Fibroblast of lung (primary cell): ENCODE measurements at places on chromosomes 1 and 21. TPM values are rescaled to one million over a fixed set of nuclear protein-coding genes. Genes with fewer than 3 reads are reported as not detected.

The CTSS gene
- total RNA-seq: 2.6 and 4.6 TPM in 2 replicates

The C1QC gene
- not detected in 2 replicates for total RNA-seq

The LCK gene
- not detected in 2 replicates for total RNA-seq

The WLS gene
- 85.5 and 156 TPM in 2 replicates for total RNA-seq

The USP24 gene
- total RNA-seq: 39.3 and 63.9 TPM in 2 replicates
